Small intestine (tissue), 16 donors: ENCODE measurements at places on chromosomes 3 and 15.
A peak's percentile ranks its signal among the peaks of the same experiment; 100 is the strongest.

DNA sequence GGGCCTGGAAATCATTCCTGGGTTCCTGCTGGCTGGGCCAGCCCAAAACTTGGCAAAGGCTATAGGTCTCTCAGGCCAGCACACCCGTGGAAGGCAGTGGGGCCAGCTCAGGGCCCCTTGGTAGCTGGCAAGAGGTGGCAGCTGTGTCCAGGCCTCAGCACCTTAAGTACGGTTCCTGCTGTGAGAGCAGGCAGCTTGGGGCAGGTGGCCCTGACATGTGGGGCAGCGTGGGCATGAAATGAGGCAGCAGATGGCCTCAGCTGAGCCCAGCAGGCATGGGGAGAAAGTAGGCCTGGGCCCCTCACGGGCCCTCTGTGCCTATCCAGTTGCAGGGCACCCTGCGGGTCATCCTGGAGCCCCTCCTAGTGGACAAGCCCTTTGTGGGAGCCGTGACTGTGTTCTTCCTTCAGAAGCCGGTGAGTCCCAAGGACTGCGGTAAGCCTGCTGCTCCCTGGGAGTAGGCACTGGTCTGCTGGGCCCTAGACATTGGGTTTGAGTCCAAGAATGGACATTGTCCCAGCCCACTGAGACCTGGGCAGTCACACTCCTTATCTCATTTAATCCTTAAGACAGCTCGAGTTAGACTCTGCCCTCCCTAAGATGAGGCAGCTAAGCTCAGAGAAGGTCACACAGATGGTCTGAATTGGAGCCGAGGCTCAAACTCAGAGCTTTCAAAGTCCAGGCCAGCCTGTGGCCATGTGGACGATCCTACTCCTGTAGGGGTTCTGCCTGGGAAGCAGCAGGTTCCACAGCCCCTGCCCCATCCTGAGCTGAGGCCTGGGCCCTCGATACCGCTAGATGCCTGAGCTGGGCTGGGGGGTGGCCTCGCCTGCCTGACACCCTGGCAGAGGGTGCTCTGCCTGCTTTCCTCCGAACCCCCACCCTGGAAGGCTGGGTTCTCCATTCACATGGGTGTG, 25.5 kb downstream of the ESYT3 start:
- peak; percentile 33 for DNase-seq

DNA sequence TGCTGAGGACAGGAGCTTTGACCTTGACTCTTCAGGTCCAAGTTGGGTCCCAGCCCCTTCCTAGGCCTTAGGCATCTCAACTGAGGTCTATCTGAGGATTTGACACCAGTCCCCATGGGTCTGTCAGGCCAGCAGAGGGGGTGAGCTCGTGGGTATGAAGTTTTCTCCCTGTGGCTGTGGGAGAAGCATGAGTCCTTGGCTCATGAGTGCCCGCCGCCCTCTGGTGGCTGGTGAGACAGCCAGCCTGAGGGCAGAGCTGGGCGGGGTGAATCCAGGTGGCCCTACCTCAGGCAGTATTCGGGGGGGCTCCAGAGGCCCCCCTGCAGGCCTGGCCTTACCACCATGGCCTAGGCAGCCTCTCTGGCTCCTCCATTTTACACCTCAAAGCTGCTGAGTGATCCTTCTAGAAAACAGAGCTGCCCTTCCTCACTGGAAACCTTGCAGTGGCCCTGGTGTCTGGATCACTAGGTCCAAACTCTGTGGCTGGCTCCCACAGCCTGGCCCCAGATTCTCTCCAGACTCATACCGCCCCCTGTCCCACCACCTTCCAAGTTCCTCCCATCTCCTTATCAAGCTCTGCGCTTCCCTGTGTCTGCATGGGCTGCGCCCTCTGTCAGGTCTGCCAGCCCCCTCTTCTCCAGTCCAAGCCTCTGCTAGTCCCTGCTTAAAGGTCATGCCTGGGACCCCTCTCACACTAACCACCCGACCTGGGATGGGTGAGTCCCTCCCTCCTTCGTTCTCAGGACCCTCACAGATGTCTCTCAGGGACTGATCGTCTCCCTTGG, 16.1 kb downstream of the SH2D7 start:
- DNase-seq = peak; percentile 88

- peak; percentile 48 for DNase-seq
These were observed 33.2 kb downstream of the ZNF106 start for GRCh38 chr15:42457445-42458442.

- no peak for DNase-seq
These were observed 554.5 kb downstream of the AGBL1 start for GRCh38 chr15:86634146-86634545.

DNA sequence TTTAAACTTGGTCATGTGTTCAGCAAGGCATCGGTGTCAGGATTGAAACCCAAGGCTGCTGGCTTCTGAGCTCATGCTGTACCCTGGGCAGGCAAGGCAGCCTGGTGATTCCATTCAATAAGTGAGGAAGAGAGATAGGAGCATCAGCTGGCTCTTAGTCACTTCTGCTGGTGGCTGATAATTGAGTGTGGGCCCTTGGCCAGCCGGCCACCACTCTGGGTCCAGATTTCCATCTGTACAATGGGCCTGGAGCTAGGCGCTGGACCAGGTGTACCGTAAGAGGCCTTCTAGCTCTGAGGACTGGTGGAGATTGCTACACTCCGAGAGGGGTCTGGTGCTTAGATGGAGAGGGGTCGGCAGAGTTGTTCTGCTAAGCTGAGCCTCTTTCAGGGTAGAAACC, 4.3 kb downstream of the CD276 start:
- no peak for DNase-seq

- DNase-seq = no peak
These were observed 17.0 kb upstream of the TM6SF1 start for GRCh38 chr15:83090465-83090864.

DNA sequence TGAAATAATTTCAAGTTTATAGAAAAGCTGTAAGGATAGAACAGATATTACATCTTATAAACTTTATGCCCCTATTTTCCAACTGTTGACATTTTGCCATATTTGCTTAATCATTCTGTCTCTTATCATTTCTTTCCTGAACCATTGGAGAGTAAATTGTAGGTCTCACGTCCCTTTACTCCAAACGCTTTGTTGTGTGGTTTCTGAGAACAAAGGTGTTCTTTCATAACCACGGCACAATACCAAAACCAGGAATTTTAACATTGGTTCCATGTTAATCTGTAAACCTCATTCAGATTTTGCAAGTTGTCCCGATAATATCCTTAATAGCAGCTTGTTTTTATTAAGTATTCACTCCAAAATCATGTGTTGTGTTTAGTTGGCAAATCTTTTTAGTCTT, 134.8 kb downstream of the AKAP13 start:
- DNase-seq = peak; percentile 44
